ENCODE measurements at places on chromosomes 2 and 18. TPM values are rescaled to one million over a fixed set of nuclear protein-coding genes. Genes with fewer than 3 reads are reported as not detected.

GRCh38 chr2:45192991-45193390, 183.7 kb upstream of the SIX2 start:
- H3K27me3 ChIP-seq = peaks cover 12% of the 10 kb centered on the region
- H3K4me3 ChIP-seq = no peak overlapping the region
- H3K36me3 ChIP-seq = no peaks in the 10 kb centered on the region
- no peak for DNase-seq
- H3K27ac ChIP-seq = no peak overlapping the region
- no peaks in the 10 kb centered on the region for H3K4me1 ChIP-seq

DNA sequence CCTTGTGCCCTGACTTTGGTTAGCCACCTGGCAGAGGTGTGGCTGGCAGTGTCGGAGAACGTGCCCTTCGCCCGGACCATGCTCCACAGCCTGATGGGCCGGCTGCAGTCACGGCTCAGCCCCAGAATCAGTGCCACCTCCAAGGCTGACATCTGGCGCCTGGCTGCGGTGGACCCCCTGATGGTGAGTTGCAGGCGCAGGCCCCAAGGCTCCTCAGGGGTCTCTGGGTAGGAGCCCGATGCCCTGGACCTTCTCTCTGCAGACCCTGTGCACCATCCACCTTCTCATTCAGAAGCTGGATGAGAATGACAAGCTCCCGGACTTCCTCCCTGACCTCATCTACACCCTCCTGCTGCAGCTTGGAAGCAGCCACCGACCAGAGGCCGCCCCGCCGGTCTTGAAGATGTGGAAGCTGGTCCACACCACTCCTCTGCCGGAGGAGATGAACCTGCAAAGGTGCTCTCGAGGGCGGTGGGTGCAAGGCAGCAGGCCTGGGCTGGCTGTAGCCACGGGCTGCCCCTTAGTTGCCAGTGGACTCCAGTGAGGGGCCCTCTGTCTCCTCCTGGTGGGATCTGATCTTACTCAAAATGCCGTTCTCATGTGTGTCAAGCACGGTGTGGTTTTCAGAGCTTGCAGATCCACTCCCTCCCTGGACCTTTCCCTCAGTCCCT, 32.1 kb downstream of the HJURP start:
- DNase-seq = no peak
- H3K27ac ChIP-seq = no peak overlapping the region
- no peaks in the 10 kb centered on the region for H3K36me3 ChIP-seq
- H3K27me3 ChIP-seq = peaks cover 7% of the 10 kb centered on the region

Gene LYPD1
- total RNA-seq = not detected

DNA sequence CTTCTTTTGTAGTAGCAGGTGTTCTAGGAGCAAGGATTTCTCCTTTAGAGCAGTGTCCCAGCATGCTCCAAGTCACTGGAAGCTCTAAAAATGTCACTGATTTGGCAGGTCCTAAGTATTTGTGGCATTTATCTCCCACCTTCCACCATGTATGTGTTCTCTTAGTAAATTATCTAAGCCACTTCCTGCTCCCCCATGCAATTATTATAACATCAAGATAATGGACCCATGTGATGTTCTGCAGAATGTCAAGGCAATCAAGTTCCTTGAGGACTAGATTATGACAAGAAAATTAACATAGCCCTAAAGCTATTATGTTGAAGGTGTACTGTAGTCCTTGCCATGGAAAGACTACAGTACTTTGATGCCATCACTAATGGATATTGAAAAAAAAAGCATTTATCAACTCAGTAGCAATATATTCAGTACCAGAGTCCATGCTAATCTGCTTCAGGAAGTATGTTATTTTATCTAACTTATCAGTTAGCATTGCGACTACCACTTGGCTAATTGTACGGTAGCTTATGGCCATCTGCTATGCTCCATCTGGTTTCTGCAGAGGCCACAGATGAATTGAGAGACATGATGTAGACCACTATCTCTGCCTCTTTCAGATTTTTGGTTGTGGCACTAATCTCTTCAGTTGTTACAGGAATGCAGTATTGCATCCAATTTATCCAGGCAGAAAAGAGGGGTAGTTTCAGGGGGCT, 56.7 kb downstream of the GPR39 start:
- no peak overlapping the region for H3K4me3 ChIP-seq
- H3K36me3 ChIP-seq = no peaks in the 10 kb centered on the region
- H3K27me3 ChIP-seq = no peaks in the 10 kb centered on the region

DNA sequence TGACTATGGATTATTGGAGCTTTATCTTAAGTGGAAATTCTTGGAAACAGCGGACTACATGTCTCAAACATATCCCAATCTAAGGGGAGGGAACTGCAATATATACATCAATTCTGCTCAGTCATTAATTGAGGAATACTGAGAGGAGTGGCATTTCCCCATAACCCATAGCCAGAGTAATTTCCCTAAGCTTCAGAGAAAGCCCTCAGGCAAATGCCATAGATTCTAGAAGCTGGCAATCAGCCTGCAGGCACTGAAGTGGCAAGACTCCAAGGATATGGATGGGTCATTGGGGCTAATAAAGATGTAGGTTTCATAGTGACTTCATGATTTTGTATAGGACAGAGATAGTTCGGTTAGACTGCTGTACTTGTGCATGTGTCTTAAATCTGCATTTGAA, 1960.5 kb upstream of the PIK3C3 start:
- DNase-seq = no peak
- no peaks in the 10 kb centered on the region for H3K27me3 ChIP-seq
- H3K27ac ChIP-seq = no peak overlapping the region

Gene FLACC1
- 0.98 TPM for total RNA-seq

Gene CASP10
- 25.5 TPM for total RNA-seq

- no peak for DNase-seq
- no peak overlapping the region for H3K4me3 ChIP-seq
- H3K4me1 ChIP-seq = no peaks in the 10 kb centered on the region
These were observed 410.1 kb upstream of the TCF4 start for GRCh38 chr18:55998071-55998522.

Gene GALNT1
- 51.8 TPM for total RNA-seq

DNA sequence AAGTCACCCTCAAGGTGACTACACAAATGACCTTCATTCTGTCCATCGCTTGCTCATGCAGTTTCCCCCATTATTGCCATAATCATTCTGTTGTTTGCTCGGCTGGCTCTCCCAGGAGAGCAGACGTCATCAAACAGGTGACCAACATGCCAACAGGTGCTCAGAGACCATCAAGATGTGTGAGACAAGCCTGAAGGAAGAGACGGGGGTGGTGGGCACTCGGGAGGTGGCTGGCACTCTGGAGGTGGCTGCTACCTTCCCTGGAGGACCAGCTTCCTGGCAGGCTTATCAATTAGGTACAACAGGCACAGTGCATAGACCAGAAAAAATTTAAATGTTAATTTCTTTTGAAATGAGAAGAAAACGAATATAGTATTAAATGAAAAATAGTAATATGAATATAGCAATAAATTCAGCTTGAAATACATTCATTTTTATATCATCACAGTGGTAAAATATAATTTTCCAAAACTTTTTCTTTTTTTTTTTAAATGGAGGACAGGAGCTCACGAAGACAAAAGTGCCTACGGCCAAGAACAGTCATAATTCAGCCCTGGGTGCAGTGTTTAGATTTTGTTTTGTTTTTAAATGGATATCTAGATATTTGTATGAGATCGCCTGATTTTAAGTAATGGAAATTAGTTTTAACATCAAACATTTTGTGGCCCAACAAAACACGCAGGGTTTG, 16.9 kb upstream of the HAAO start:
- H3K27ac ChIP-seq = peak overlapping the region; percentile 65
- peaks cover 22% of the 10 kb centered on the region for H3K4me1 ChIP-seq
- no peak for DNase-seq
- H3K36me3 ChIP-seq = peaks cover 10% of the 10 kb centered on the region
- peak overlapping the region; percentile 67 for H3K4me3 ChIP-seq

DNA sequence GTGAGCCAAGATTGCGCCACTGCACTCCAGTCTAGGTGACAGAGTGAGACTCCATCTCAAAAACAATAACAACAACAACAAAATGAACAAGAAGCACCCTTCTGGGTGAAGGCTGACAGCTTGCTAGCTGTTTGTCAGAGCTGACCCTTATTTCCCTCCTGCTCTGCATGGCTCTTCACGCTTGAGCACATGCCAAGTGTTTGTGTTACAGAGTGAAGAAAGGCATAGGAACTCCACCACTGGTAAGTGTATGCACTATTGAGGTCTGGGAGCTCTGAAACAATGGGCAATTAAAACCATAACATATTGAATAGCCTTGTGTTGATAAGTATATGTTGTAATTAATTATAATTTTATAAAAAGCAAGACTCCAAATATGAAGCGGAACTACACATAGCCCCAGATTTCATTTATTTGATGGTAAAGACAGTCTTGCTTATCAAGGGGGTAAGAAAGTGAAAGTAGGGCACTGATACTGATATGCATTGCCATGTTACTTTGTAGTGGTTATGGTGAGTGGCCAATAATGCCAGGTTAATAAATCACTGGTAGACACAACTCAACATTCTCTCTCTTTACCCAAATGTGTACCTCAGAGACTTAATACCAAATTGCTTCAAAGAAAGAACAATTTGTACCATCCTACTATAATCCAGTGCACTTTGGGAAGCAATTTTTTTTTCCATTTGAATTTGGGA, 163.4 kb downstream of the VWC2L start:
- DNase-seq = no peak
- H3K36me3 ChIP-seq = no peaks in the 10 kb centered on the region
- peaks cover 7% of the 10 kb centered on the region for H3K4me1 ChIP-seq
- H3K27ac ChIP-seq = no peak overlapping the region

Gene EFR3B
- total RNA-seq = 0.06 TPM

GRCh38 chr2:216292886-216293301, 79.4 kb downstream of the MARCHF4 start:
- no peak overlapping the region for H3K4me3 ChIP-seq
- no peaks in the 10 kb centered on the region for H3K27me3 ChIP-seq

GRCh38 chr18:46289931-46290330, 185.7 kb downstream of the HAUS1 start:
- H3K36me3 ChIP-seq = no peaks in the 10 kb centered on the region
- H3K27ac ChIP-seq = no peak overlapping the region
- H3K4me1 ChIP-seq = no peaks in the 10 kb centered on the region
- DNase-seq = no peak

Gene MEP1B
- total RNA-seq = not detected

DNA sequence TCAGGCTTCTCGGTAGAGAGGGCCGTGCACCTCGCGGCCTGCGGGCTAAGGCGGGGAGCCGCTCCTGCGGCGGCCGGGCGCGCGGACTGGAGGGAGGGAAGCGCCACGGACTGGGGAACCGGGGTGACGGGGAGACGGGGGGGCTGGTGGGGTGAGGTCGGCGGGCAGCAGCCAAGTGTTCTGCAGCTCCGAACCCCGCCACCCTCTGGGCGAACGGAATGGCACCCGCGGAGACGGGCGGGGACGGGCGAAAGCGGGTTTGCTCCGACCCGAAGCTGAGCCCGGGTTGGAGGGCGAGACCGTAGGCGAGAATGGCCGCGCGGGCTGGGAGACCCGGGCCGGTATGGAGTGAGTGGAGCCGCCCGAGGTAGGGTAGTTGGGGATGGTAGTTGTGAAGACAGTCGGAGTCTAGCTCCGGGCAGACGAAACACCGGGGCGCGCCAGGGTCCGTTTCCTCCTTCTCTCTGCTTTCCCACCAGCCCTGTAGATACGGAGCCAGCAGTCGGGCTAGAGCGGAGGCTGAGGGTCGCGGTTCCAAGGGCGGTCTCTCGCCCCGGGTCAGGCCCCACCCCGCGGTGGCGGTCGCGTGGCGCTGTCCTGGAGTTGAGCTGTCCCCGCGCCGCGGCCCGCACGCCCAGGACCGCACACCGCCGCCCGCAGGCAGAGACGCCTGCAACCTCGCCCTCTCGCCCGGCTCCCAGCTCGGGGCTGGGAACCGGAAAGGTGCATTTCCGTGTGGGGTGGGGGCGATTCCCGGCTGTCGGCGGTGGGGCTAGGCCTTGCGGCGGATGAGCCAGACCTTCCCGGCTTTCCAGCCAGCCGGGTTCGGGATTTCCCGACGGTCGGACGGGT, 160.3 kb upstream of the SIX2 start:
- H3K27me3 ChIP-seq = peaks cover 79% of the 10 kb centered on the region
- H3K4me1 ChIP-seq = peaks cover 2% of the 10 kb centered on the region
- peak; percentile 22 for DNase-seq
- no peaks in the 10 kb centered on the region for H3K36me3 ChIP-seq
- H3K4me3 ChIP-seq = peak overlapping the region; percentile 59

DNA sequence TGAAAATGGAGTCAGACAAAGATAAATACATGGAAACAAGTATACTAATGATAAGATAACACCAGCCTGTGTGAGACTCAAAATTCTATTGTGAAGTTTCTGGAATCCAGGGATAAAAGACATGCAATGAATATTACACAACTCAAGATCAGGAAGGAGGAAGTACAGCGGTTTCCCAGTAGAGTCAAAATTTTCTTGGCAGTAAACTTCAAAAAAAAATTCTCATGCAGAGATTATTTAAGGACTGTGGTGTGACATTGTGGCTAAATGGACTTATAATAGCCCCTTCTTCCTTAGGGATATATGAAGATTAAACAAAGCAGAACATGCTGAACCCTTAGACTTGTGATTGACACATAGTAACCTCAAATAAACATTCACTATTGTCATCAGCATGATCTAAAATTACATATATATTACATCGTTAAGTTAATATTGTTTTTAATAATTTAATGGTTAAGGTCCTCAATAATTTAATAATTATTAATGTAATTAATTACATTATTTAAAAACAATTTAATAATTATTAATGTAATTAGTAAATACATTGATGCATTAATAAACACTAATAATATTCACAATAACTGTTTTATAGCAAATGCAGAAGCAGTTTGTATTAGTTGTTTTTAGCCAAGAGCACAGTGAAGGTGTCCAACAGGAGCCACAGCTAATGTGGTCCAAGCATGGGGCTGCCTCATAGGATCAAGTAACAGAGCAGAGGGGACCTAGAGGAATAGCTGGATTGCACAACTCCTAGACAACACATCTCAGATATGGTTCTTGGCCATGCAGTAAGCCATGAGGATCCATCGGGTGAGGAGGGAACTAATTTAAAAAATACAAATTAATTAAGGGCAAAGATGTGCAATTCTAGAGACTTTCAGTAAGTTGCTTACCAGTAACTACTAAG, 77.3 kb downstream of the POLE4 start:
- no peaks in the 10 kb centered on the region for H3K36me3 ChIP-seq
- H3K27me3 ChIP-seq = no peaks in the 10 kb centered on the region
- H3K4me3 ChIP-seq = no peak overlapping the region
- DNase-seq = no peak
- H3K4me1 ChIP-seq = peaks cover 4% of the 10 kb centered on the region
- no peak overlapping the region for H3K27ac ChIP-seq

GRCh38 chr2:235083822-235084221, 132.0 kb downstream of the SH3BP4 start:
- no peaks in the 10 kb centered on the region for H3K4me1 ChIP-seq
- H3K4me3 ChIP-seq = no peak overlapping the region
- H3K36me3 ChIP-seq = no peaks in the 10 kb centered on the region
- no peak overlapping the region for H3K27ac ChIP-seq
- DNase-seq = no peak

- no peak overlapping the region for H3K4me3 ChIP-seq
- no peaks in the 10 kb centered on the region for H3K4me1 ChIP-seq
- no peak overlapping the region for H3K27ac ChIP-seq
These were observed 189.9 kb upstream of the PIEZO2 start for GRCh38 chr18:11339188-11339775.
